SIG-M5 (cell line): ENCODE measurements at places on chromosomes 3 and 15.

DNA sequence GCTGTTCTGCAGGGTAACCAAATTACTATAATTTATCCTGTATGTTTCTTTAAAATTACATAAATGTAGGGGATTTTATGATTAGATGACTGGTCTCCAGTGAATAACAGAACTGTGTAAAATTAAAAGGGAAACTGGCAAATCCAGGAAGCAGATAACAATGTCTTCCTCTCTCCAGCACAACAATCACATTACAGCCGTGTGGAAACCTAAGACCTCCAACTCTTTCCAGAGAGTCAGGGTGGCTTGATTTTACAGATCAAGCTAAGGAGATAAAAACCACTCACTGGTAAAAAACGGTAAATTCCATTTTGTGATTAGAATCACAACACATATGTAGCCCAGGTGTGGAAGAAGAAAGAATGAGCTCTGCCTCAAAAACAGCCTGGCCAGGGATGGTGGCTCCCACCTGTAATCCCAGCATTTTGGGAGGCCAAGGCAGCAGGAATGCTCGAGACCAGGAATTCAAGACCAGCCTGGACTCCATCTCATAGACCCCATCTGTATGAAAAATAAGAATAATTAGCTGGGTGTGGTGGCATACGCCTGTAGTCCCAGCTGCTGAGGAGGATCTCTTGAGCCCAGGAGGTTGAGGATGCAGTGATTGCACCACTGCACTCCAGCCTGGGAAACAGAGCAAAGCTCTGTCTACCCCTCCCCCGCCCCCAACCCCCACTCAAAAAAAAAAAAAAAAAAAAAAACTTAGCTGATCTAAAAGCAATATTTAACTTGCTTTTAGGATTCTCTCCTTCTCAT lies 29.0 kb downstream of the IL17RD start:
- no peak for DNase-seq

GRCh38 chr3:152964911-152965609 lies 130.1 kb downstream of the P2RY1 start:
- DNase-seq, result no peak

GRCh38 chr3:11613851-11614487 lies 29.7 kb downstream of the VGLL4 start:
- no peak for DNase-seq

GRCh38 chr15:98812716-98813446 lies 164.5 kb downstream of the IGF1R start:
- no peak for DNase-seq

DNA sequence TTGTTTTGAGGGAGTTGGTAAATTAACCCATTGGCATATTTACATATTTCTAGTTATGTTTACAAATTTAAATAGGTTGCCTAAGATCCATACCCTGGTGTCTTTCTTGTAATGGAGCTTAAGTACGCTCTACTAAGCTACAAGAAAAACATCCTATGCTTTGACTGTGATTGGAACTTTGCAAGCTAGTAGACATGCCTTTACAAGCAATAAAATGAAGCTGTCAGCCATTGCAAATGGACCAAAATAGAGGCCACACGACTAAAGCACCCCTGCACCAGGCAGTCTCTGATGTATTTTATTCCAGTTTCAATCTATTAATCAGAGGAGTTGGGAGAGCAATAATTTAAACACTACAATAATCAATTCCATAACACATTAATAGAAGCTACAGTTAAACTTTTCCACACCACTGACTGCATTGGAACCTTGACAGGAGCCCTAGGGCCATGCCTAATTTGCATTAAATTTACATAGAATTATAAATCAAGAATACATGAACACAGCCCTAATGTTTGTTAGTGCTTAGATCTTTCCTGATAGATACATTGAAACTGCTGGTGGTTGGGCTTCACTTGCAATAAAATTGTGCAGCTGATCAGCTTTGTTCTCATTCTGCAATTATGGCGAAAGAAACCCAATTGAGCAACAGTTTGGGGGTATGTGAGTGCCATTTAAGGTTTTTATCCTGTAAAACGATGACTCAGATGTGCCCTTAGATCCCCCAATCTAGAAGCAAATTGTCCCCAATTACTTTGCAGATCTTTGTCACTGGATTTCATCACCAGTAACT lies 360.1 kb downstream of the LSAMP start:
- peak; percentile 73 for DNase-seq

GRCh38 chr15:57675481-57676181 lies 30.9 kb upstream of the POLR2M start:
- no peak for DNase-seq

GRCh38 chr15:51798281-51798680 lies 31.2 kb upstream of the TMOD3 start:
- no peak for DNase-seq

DNA sequence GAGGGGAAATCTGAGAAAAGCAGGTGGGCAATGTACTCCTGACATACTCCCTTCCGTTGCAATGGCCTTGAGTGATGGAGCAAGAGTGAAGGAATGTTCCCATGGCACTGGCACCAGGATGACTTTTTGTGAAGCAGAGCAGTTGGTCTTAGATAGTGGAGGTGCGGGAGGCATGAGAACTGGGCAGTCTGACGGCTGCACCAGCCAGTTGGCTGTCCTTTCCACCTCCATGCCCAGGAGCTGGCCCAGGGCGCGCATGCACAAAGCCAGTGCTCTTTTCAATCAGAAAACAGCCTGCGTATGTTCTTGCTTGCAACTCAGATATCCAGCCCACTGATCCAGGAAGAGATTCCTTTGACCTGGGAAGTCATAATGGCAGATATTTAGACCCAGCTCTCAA lies 136.8 kb downstream of the PGPEP1L start:
- no peak for DNase-seq

DNA sequence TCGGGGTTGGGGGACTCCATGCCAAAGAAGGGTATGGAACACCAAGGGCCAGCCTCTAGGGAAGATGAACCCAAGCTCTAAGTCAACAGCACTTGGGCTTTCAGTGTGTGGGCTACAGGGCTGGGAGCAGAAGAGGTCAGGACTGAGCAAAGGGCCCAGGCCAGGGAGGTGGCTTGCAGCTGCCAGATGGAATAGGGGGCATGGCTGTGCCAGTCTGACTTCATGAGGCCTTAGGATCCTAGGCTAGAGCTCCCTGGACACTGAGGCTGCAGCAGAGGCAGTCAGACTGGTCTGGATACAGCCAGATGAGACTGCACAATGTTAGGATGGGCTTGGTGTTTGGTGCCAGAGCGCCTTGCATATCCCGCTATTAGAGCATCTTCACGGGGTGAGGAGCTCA lies 3.8 kb downstream of the RASGRF1 start:
- DNase-seq, result no peak

- no peak for DNase-seq
These were observed 21.3 kb downstream of the RTF1 start for GRCh38 chr15:41438206-41438605.
